ENCODE measurements at places on chromosomes 12 and 14. TPM values are rescaled to one million over a fixed set of nuclear protein-coding genes. Genes with fewer than 3 reads are reported as not detected.

TAS2R50 gene
- 1.3 TPM for total RNA-seq

ANKS1B gene
- total RNA-seq: 15.1 TPM

DNA sequence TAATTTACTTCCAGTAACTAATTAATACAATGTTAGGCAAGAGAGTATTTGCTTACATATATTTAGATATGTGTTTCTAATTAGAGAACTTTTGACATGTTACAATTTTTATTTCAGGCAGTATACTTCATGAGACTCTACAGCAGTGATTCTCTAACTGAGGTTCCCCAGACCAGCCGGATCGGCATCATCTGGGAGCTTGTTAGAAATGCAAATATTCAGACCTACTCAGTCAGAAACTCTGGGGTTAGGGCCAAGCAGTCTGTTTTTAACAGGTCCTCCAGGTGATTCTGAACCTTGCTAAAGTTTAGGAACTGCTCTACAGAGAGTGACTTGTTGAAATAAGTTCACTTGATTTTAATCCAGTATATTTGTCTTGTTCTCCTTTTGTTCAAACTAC lies 46.5 kb downstream of the ARID2 start:
- no peak for DNase-seq

GRCh38 chr12:126191949-126192348 lies 1126.7 kb downstream of the AACS start:
- no peak for DNase-seq

DNA sequence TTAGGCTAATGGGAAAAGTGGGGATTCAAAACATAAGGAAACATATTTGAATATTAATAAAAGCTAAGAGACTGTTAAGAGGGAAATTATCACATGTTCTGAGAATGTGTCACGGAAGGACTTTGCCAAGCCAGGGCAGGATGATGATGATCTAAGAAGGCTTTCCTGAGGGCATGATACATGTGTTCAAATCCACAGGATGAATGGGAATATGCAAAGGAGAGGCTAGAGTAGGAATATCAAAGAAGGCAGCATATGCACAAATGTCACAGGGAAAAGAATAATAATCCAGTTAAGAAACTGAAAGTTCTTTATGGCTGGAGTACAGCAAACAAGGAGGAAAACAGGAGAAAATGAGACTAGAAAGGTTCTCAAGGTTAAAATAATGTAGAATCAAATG lies 107.0 kb downstream of the PTPRO start:
- DNase-seq: no peak

DNA sequence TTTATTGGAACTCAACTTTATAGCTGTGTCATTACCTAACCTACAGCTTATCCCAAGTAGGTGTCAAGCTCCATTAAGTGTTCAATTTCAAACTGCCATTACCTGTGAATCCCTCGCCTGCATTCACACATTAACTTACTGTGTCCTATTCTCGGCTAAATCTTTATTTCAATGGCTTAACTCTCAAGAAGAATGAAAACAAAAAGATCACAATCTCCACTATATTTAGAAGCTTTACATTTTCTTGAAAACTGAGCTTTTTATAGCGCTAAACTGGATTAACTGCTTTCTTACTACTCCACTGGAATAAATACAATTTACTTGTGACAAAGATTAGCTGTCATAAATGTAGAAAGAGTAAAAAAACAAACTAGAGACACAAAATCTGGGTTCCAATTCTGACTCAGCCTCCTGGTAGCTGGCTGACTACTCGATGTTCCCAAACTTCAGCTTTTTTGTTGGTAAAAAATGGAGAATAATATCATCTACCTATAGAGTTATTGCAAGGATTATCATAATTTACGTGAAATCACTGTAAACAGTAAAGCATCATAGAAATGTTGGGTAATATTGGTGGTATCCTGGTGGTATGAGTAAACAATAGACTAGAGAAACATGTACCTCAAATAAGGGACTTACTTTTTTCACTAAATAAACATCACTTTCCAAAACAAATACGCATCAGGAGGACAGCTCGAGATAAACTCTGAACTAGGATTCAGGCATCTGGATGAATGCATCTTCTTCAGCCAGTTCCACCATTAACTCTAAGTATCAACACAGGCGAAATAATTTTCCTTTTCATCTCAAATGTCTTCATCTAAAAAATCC lies 1.7 kb downstream of the RALGAPA1 start:
- no peak for DNase-seq

- no peak for DNase-seq
Measured at GRCh38 chr14:95486875-95487668, 29.4 kb downstream of the SYNE3 start.

DNA sequence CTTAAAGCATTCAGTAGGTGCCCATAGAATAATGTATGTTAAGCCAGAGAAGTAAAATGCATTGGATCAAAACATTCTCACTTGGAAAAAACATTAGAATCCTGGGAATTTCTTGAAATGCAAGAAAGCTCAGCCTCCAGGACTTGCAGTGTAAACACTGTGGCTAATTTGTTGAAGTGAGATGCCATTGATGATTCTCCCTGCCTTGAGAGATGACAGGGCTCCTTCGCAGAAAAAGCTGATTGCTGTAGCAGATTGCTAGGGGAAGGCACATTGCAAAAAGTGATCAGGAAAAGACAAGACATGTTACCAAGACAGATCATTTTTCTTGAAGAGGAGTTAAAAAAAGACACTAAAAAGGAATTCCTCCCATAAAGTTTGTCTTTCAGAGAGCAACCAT lies 204.2 kb upstream of the HMGA2 start:
- DNase-seq: no peak
